ENCODE measurements at places on chromosomes 13 and 19.

GRCh38 chr13:24308488-24309020, 826 bp upstream of the C1QTNF9 start:
- DNase-seq, result no peak

- DNase-seq, result no peak
Observed at GRCh38 chr13:27039171-27039701, 132.4 kb downstream of the USP12 start.

GRCh38 chr13:20398459-20398858, 127.2 kb downstream of the CRYL1 start:
- no peak for DNase-seq

DNA sequence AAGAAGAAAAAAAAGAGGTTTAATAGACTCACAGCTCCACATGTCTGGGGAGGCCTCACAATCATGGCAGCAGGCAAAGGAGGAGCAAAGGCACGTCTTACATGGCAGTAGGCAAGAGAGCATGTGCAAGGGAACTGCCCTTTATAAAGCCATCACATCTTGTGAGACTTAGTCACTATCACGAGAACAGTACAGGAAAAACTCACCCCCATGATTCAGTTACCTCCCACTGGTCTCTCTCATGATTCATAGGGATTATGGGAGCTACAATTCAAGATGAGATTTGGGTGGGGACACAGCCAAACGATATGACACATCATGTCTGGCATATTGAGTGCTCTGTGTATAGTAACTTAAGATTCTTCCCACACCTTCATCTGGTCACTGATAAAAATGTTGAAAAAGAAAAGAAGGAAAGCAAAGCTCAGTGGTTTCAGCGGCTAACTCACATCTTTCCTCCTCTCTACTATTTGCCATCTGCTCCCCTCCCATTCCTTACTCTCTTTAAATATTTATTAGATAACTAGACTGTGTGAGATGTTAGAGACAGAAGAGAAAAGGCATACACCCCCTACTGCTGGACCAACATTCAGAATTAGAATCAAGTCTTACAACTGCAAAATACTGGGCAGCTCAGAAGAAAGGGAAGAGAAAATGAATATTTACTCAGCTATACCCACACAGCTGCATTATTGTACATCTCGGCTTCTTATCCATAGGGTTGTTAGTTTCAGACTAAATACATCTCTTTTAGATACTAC, 60.1 kb upstream of the AKAP11 start:
- DNase-seq, result no peak

- DNase-seq, result no peak
Observed at GRCh38 chr13:113855012-113855921, 8.6 kb downstream of the GAS6 start.

DNA sequence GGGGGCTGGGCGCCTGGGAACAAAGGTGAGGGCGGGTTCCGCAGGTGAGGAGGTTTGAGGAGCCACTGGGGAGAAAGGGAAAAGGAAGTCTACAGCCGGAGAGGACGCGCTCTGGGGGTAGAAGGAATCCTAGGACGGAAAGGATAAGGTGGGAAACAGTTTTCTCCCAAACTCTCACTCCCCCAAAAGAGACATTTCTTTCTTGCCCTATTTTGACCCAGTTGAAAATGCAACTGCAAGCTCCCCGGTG, 651 bp upstream of the POLR1D start:
- DNase-seq, result no peak

- DNase-seq, result no peak
Observed at GRCh38 chr13:44412346-44412935, 38.8 kb downstream of the SERP2 start.

- no peak for DNase-seq
Observed at GRCh38 chr13:114027046-114027715, 53.3 kb upstream of the C13orf46 start.

DNA sequence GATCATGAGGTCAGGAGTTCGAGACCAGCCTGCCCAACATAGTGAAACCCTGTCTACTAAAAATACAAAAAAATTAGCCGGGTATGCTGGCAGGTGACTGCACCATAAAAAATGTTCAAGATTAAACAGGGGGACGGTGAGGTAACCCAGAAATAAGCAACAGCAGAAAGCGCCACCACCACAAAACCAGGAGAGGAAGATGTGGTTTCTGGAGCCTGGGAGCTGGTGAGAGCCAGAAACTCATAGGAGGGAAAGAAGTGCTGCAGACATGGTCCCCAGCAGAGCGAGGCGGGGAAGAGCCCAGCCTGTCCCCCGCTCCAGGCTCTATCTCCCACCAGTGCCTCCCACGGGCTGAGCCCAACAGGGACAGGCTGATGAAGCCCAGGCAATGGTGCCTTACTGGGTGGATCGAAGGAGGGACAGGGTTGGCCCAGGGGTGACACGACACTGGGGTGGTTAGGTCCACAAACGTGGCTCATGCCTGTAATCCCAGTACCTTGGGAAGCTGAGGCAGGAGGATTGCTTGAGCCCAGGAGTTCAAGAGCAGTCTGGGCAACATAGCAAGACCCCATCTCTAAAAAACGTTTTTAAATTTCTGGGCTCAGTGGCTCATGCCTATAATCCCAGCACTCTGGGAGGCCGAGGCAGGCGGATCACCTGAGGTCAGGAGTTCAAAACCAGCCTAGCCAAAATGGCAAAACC, 19.0 kb downstream of the SPC24 start:
- DNase-seq, result no peak

Measured in NCI-H2081 treated with DMSO at 0.1 percent for 48 hours (cell line).